ENCODE measurements at places on chromosomes 3 and 15.

DNA sequence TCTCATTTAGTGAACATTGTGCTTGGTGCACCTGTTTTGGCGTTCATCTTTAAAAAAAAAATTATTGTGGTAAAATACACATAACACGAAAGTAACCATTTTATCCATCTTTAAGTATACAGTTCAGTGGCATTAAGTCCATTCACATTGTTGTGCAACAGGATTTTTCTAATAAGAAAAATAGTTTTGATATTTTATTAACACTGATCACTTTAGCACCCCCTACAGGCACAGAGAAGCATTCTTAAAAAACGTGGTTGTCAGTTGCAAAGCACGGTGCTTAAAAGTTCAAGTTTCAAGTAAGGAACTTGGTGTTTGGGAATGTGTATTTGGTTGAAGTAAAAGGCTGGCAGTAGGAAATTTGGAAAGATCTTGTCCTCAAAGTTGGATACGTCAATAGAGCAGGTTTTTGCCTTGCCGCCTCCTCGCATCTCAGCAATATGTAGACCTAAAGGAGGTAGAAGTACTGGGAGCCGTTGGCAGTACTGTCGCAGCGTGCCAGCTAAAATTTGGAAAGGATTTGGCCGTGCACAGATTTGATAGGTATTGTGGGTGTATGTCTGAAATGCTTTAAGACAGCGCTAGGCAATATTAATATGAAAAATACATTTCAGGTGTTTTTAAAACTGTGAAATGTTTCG lies 110.4 kb downstream of the LRRC28 start:
- DNase-seq, result no peak

DNA sequence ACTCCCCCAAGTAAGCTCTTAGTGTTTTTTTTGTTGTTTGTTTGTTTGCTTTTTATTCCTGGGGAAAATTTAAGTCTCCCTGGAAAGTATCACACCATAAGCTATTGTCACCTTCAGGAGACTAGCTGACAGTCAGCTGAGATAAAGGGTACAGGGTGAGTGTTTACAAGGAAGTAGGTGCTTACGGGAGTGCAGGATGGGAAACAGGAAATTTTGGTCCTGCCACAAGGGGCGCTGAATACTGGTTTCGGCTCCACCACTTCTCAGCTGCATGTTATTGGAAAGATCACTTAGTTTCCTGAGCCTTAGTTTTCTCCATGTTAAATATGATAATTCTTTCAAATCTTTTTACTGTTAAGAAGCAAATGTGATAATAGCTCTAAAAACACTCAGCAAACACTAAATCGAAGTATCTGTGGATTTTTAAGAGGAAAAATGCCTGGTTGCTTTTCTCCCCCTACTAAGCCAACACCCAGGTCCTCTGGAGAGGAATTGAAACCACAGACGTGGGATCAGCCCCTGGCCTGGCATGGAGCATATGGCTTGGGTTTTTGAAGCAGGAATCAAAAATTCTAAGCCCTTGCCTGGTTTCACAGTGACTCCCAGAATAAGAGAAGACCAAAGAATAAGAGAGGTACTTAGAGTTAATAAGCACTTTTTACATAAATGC lies 90.7 kb downstream of the SCN11A start:
- DNase-seq, result peak; percentile 13

- DNase-seq, result no peak
Measured at GRCh38 chr3:108620250-108620649, 30.7 kb downstream of the DZIP3 start.

- DNase-seq, result no peak
Measured at GRCh38 chr3:136632625-136633081, 119.5 kb downstream of the STAG1 start.

DNA sequence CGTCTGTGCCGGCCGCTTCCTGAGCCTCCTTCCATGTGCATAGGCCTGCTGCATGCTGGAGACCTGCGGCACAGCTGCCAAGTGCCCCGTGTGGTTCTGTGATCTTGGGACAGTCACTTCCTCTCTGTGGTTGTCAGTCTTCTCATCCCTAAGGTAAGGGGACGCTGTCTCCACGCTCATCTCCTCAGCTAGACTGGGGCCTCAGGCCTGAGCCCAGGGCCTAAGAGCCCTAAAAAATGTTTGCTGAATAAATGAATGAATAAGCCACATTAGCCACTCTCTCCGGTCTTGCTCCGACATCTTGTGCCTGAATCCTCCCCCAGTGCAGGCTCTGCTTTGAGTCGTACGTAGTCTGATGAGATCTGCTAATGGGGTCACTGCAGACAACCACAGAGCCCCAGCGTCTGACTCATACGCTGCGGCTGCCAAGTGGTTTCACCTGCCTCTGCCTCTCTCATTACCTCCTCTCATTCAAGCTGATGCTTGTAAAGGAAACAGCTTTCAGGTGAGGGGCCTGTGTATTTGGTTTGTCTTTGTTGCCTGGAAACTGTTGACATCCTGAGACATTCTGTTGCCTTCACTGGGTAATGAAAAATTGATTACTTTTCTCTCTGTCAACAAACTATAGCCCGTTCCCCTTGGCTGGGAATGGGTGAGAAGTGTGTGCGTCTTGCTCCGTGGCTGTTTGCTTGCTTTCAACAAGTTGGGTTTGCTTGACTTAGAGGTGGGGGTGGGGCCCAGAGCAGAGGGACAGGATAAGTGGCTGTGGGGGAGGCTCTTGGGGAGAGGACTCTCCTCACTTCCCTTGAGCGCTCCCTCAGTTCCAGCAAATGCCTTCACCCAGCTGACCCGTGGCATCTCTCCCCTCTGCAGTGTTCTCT lies 15.9 kb downstream of the RPLP1 start:
- DNase-seq, result peak; percentile 80

GRCh38 chr3:23135026-23135785 lies 67.9 kb upstream of the UBE2E2 start:
- no peak for DNase-seq

- no peak for DNase-seq
Measured at GRCh38 chr3:151918253-151919029, 45.0 kb downstream of the SUCNR1 start.

- DNase-seq, result no peak
Measured at GRCh38 chr15:67832897-67833709, 6.7 kb downstream of the RNU6-1 start.

DNA sequence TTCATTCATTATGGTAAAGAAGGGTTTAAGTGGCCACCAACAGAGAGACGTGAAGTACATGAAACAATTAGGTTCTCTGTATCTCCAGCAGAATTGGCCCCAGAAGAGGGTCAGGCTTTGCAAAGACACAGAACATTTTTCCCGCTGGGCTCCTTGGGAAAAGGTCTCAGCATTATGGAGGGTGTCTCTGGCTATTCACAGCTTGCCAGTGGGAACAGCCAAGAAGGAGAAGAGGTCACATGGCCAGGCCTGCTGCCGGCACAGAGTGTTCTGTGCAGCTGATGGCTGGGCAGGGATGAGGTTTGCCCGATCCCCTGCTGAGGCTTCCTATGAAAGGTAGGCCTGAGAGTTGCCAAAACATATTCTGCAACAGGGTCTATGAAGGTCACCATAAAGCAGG lies 77.8 kb upstream of the LPP start:
- DNase-seq, result no peak

Measured in activated CD4-positive, alpha-beta T cell treated with anti-CD3 and anti-CD28 coated beads, Interleukin-2, amount 50 U/mL, for 1 hour (primary cell).